Fibroblast of gingiva (primary cell): ENCODE measurements at places on chromosomes 12 and 14.
A peak's percentile ranks its signal among the peaks of the same experiment; 100 is the strongest.

- DNase-seq = peak; percentile 31
These were observed 3.7 kb downstream of the ANO6 start for GRCh38 chr12:45219621-45220020.

- DNase-seq = peak; percentile 61
These were observed at the start of gene LUM for GRCh38 chr12:91111366-91112325. TSS of gene LUM (minus strand) at chr12:91111494. CDS start at chr12:91108979, 2,515 bp downstream.

DNA sequence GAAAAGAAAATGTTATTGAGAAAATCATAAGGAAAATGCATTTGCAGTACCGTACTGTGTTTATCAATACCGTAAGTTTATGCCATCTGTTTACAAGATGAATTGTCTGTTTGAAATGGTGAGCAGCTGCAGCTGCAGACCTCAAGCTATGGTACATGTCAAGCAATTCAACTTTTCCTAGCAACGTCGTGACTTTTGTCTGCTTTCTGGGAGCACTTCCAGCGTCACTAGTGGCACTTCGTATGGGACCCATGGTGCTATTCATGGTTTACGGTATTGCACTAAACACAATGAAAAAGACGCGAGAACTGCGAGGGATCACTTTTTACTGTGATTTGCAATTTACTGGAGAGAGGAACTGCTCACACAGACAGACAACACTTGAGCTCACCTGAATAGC lies 160.8 kb downstream of the UNC79 start:
- no peak for DNase-seq

- no peak for DNase-seq
These were observed 1071.2 kb upstream of the USP15 start for GRCh38 chr12:61188801-61189595.

GRCh38 chr12:21940549-21941505 lies at the start of gene ABCC9:
TSS of gene ABCC9 (minus strand) at chr12:21941426. CDS start at chr12:21936674, 4,752 bp downstream.
- DNase-seq = peak; percentile 20

GRCh38 chr12:113464452-113464775 lies 7.3 kb downstream of the LHX5 start:
- DNase-seq = no peak

GRCh38 chr12:29807129-29807528 lies 23.4 kb upstream of the TMTC1 start:
- peak; percentile 40 for DNase-seq

GRCh38 chr14:68491793-68492192 lies 301.1 kb downstream of the ZFP36L1 start:
- DNase-seq = no peak

DNA sequence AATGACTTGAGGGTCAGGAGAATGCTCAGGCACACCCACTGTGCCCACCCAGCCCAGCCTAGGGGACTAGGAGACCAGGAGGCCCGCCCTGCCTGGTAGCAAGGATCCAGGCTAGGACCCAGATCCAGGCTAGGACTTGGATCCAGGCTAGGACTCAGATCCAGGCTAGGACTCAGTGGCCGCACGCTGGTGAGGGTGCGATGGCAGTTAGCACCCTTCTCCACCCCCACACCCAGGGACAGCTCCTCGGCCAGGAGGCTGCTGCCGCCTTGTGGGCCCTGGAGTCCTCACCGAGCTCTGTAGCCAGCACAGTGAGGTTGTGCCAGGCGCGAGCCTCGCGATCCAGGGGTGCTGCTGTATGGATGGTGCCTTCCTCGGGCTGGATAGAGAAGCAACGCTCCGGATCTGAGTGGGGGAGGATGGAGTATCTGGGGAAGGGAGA lies 5.1 kb downstream of the CDH24 start:
- DNase-seq = no peak

GRCh38 chr12:103771466-103771865 lies 69.6 kb downstream of the NT5DC3 start:
- peak; percentile 31 for DNase-seq

GRCh38 chr12:105555556-105556295 lies 225.2 kb downstream of the C12orf75 start:
- DNase-seq = no peak

- DNase-seq = peak; percentile 33
These were observed 318.2 kb downstream of the TMEM117 start for GRCh38 chr12:44154128-44154527.

DNA sequence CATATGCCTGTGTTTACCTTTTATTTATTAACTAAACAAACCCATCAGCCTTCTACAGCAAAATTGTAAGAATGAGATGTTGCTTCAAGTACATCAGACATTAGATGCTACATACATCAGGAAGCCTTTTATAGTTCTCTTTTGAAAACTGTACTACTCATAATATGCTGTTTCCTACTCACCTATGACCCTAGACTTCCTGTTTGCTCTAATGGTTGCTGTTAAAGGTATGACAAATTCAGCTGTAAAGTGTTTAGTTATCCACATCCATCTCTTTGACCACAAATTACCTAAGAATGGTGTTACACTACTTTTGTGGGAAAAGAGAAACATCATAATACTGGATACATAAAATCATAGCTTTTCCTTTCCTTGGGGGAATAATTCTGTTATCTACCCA lies 220.0 kb downstream of the RAD51B start:
- no peak for DNase-seq
